ENCODE measurements at places on chromosomes 12 and 14. TPM values are rescaled to one million over a fixed set of nuclear protein-coding genes. Genes with fewer than 3 reads are reported as not detected.
A peak's percentile ranks its signal among the peaks of the same experiment; 100 is the strongest.

GRCh38 chr12:5059358-5059757 is 15.7 kb downstream of the KCNA5 start:
- H3K4me1 ChIP-seq: no peaks in the 10 kb centered on the region
- H3K27ac ChIP-seq: no peak overlapping the region
- H3K36me3 ChIP-seq: no peaks in the 10 kb centered on the region
- no peak for DNase-seq
- no peaks in the 10 kb centered on the region for H3K27me3 ChIP-seq
- no peak overlapping the region for H3K4me3 ChIP-seq

SIVA1 gene
- total RNA-seq: 175 TPM

HIF1A gene
- total RNA-seq: 130 TPM

CFAP54 gene
- 0.66 TPM for total RNA-seq

DNA sequence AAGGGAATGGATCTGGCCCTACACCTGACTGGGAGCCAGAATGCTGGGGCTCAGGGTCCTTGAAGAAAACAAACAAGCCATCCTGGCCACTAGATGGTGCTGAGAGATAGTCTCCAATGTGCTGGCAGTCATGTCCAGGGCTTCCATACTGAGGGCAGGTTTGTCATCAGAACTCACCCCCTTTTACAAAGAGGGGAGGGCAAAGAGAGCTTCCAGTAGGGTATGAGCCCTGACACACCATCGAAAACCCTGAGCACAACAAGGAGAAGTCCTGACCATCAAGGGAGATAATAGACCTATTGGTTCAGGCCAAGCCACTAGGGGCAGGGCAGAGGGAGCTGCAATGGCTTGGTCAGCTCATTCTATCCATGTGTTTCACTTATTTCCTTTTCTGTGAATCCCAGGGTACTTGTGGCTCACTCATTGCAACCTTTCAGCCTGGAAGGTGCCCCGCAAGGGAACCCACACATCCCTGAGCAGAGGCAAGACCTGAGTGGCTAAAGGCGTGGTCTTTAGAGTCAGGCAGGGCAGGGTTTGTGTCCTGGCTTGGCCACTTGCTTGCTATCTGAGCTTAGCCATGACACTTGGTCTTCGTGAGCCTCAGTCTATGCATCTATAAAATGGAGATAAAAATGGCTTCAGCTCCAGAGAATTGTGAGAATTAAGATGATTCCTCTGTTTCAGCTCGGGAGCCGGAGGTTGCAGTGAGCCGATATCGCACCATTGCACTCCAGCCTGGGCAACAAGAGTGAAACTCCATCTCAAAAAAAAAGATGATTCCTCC is 6.2 kb upstream of the PLEKHH1 start:
- DNase-seq: no peak
- no peaks in the 10 kb centered on the region for H3K27me3 ChIP-seq
- no peaks in the 10 kb centered on the region for H3K4me1 ChIP-seq

AQP6 gene
- not detected for total RNA-seq

DNA sequence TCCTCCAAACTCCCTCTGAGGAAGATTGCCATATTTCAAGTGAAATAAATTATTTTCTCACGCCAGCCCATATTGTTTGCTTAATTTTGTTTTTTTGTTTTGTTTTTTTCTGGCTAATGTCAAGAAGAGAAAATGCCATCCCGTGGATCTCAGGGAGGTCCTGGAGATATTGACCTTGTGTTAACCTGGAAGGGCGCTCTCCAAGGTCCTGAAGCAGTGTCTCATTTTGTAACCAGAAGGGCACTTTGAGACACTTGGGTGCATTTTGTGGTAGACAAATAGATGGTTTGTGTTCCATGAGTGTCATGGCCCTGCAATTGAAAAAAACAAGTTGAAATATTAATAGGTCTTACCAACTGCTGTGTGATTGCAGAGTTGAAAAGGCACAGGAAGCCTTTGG is 268.9 kb downstream of the SUDS3 start:
- H3K4me3 ChIP-seq: no peak overlapping the region
- no peak for DNase-seq
- no peaks in the 10 kb centered on the region for H3K27me3 ChIP-seq

CLEC12A gene
- total RNA-seq: not detected

NPFF gene
- not detected for total RNA-seq

GPR132 gene
- total RNA-seq: 51.3 TPM

SERPINA5 gene
- total RNA-seq: not detected

DNA sequence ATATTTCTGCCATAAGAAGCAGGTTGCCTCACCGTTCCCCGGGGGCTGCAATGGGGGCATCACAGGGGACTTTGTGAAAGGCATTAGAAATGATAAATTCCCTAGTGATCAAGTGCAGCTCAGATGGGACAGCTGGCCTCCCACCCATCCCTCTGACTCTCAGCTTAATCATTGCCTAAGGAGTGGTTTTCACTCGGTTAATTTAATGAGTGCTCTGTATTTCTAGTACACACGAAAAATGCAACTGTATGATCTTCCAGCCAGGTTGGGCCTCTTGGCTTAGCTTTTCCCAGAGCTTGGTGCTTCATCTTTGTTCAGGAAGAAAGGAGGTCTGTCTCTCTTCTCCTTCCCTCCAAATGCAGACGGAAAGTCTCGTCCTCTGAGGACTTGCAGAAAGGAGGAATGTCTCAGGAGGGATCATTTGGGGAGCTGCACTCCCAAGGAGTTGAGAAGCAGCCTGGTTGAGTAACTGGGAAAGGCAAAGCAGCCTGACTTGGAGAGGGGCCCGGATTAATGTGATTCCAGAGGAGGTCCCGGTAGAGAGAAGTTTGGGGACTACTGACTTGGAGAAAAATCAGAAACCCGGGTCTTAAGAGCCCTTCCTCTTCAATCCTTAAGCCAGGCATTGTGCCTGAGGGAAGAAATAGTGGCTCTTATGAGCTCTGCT is 7.2 kb downstream of the CD9 start:
- DNase-seq: no peak
- peaks cover 6% of the 10 kb centered on the region for H3K27me3 ChIP-seq
- H3K36me3 ChIP-seq: no peaks in the 10 kb centered on the region
- H3K4me3 ChIP-seq: no peak overlapping the region
- no peak overlapping the region for H3K27ac ChIP-seq

- H3K27ac ChIP-seq: no peak within 1 kb of the TSS
- peaks cover 18% of the 10 kb centered on the region for H3K36me3 ChIP-seq
- no peak within 1 kb of the TSS for H3K4me3 ChIP-seq
- DNase-seq: no peak
- H3K4me1 ChIP-seq: peaks cover 13% of the 10 kb centered on the region
Measured at GRCh38 chr12:53506881-53507602, at the start of gene NPFF. Gene NPFF, minus strand, starts transcription at chr12:53507484. Its CDS starts 10 bp downstream, at chr12:53507474.

DNA sequence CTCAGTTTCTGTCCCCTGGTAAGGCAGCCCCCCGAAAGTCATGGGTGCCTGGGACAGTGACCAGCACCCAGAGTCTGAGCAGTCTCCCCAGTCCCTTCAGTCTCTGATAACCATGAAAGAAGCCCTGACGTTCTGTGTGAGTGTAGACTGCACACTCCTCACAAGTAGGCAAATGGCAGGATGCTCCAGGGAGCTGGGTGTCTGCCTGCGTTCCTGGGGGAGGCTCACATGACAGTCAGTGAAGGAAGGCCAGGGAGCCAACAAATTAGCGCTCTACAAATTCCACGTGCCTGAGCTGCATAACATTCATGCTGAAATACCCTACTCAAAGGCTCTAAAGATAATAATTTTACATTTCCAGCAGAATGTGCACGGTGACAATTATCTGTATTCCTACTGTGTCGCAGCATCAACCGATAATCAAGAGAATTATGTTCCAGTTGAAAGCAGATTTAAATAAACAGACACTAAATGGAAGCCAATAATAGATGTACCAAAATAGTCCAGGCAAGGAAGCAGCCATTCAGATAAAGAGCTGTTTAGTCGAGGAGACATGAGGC is 56.3 kb downstream of the ASCL1 start:
- no peak for DNase-seq
- no peaks in the 10 kb centered on the region for H3K4me1 ChIP-seq
- H3K36me3 ChIP-seq: no peaks in the 10 kb centered on the region

DNA sequence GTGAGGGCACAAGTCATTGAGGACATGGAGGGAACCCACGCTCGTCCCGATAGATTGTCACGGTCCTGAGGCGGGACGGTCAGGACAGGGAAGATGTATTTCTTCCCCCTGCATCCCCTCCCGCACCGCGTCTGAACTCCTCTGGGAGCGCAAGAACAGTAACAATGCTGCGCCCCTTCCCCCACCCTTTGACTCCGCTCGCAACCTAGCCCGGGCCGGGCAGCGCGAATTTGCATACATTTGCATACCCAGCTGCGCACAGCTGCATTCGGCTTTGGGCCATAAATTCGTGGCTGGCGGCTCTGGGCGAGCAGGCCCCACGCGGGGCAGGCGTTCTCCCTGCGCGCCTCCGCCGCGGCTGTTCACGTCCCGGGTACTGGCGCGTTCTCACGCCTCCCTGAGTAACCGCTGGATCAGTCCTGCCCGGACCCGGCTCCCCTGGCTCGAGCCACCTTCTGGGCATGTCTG is 29.0 kb upstream of the SMUG1 start:
- DNase-seq: no peak
- no peak overlapping the region for H3K27ac ChIP-seq
- no peak overlapping the region for H3K4me3 ChIP-seq
- H3K36me3 ChIP-seq: no peaks in the 10 kb centered on the region

DNA sequence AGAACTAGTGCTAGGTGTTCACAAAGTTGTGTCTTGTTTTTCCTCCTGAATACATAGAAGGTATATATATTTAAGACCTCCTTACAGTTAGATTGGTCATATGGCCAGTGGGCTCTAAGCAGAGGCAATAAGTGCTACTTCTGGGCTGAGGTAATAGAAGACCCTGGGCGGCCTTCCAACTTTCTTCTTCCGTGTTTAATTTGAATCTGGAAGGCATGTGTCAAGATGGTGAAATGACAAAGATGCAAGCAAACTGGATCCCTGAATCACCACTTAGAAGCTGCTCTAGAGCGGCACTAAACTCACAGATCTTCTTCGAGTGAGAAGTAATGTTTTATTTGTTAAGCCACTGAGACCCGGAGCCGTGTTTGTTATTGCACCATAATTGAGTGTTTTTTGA is 201.0 kb upstream of the GZMB start:
- no peaks in the 10 kb centered on the region for H3K36me3 ChIP-seq
- no peak overlapping the region for H3K27ac ChIP-seq
- H3K4me1 ChIP-seq: no peaks in the 10 kb centered on the region
- no peak overlapping the region for H3K4me3 ChIP-seq

- no peaks in the 10 kb centered on the region for H3K36me3 ChIP-seq
- no peaks in the 10 kb centered on the region for H3K27me3 ChIP-seq
- H3K4me1 ChIP-seq: no peaks in the 10 kb centered on the region
- no peak for DNase-seq
Measured at GRCh38 chr14:31241450-31242114, 34.0 kb upstream of the HECTD1 start.

RXYLT1 gene
- total RNA-seq: 30.3 TPM

ADGRD1 gene
- 1.3 TPM for total RNA-seq

GRCh38 chr14:105867961-105868599 is 341.7 kb downstream of the TMEM121 start:
- no peak overlapping the region for H3K4me3 ChIP-seq
- DNase-seq: no peak
- no peak overlapping the region for H3K27ac ChIP-seq

DNA sequence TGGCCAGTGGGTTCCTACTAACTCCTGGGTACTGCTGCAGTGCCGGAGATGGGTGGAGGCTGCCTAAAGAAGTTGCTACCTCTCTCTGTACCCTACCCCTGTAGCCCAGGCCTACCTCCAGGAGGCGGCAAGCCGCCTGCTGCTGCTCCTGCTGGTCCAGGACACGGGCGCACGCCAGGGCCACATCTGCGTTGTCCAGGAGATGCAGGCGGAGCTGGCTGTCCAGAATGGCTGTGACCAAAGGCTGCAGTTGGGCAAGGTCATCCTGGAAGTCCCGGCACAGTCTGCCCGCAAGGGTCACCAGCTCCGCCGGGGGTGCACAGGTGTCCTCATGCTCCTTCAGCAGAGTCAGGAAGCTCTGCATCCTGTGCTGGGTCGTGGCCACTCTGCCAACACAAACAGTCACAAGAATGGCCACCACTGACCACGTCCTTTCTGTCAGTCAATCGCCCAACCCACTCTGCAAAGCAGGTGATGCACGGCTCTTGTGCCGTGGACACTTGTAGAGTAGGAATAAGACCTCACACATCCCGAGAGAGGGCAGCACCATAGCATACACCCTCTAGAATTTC is 1.6 kb downstream of the ANHX start:
- H3K27ac ChIP-seq: no peak overlapping the region
- H3K4me3 ChIP-seq: no peak overlapping the region
- H3K36me3 ChIP-seq: no peaks in the 10 kb centered on the region
- no peak for DNase-seq
- H3K4me1 ChIP-seq: no peaks in the 10 kb centered on the region

- H3K27ac ChIP-seq: no peak overlapping the region
- no peak overlapping the region for H3K4me3 ChIP-seq
- no peaks in the 10 kb centered on the region for H3K36me3 ChIP-seq
- no peaks in the 10 kb centered on the region for H3K4me1 ChIP-seq
- H3K27me3 ChIP-seq: no peaks in the 10 kb centered on the region
Measured at GRCh38 chr14:33738029-33738428, 212.8 kb downstream of the EGLN3 start.

DNA sequence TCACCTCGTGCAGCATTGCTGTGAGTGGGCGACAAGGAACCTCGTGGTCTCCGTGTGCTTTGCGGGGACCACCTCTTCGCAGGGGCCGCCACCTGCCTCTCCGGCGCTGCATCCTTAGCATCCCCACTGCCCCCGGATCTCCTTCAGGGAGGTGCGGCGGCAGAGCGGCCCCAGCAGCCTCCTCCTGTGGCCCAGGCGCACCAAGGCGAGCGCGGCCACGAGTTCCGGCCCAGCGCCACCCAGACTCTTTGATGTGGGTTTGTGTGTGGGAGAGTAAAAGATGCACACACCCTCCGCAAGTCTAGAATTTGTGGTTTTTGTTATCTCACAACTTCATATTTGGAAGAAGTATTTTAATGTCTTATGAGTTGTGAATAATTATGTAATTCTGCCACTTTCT is 118.8 kb upstream of the DIO3 start:
- peak; percentile 26 for DNase-seq
- peaks cover 29% of the 10 kb centered on the region for H3K4me1 ChIP-seq
- H3K27me3 ChIP-seq: peaks cover 32% of the 10 kb centered on the region
- H3K36me3 ChIP-seq: no peaks in the 10 kb centered on the region

- H3K27me3 ChIP-seq: no peaks in the 10 kb centered on the region
- H3K4me1 ChIP-seq: peaks cover 6% of the 10 kb centered on the region
- H3K36me3 ChIP-seq: no peaks in the 10 kb centered on the region
- no peak overlapping the region for H3K4me3 ChIP-seq
Measured at GRCh38 chr12:67645126-67645525, 3.4 kb upstream of the DYRK2 start.

- H3K4me1 ChIP-seq: peaks cover 10% of the 10 kb centered on the region
- no peaks in the 10 kb centered on the region for H3K36me3 ChIP-seq
- DNase-seq: no peak
- no peak overlapping the region for H3K27ac ChIP-seq
- H3K27me3 ChIP-seq: peaks cover 8% of the 10 kb centered on the region
Measured at GRCh38 chr12:130778776-130779175, 60.3 kb downstream of the STX2 start.
